ENCODE measurements at places on chromosomes 1 and 21.

GRCh38 chr1:89022167-89022959 lies at the start of gene GBP3:
TSS of gene GBP3 (minus strand) at chr1:89022866. CDS start at chr1:89020721, 2,145 bp downstream.
- DNase-seq = no peak

- no peak for DNase-seq
Observed at GRCh38 chr1:154852845-154853244, 17.2 kb downstream of the KCNN3 start.

DNA sequence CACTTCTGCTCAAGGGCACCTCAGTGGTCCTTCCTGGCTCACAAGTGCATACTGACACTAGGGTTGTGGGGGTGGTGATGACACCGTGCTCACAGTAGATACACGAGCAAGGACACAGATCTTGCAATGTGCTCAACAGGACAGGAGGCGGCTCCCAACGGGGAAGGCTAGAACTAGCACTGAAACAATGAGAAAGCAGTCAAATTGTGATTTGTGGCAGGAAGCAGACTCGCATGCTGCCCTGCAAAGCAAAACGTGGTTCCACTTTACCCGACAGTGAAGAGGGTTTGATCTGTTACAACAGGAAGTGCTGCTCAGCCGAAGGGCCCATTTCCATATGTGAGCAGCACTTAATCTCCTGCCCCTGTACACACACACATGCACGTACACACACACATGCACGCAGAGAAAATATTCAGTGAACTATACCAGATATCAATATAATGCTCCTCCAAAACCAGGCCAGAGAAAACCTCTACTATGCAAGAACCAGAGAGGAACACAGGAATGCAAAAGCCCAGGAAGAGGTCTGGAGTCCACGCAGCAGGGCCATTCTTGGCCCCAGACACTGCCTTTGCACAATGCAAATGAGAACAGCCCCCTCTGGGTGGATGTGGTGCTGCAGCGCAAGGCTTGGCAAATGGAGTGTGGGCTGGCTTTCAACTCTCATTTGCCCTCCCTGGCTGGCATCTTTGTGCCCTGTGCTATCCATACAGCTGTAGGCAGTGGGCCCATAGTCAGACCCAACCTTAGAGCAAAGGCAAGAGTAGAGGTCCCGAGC lies 47.1 kb downstream of the KANK4 start:
- peak; percentile 36 for DNase-seq

DNA sequence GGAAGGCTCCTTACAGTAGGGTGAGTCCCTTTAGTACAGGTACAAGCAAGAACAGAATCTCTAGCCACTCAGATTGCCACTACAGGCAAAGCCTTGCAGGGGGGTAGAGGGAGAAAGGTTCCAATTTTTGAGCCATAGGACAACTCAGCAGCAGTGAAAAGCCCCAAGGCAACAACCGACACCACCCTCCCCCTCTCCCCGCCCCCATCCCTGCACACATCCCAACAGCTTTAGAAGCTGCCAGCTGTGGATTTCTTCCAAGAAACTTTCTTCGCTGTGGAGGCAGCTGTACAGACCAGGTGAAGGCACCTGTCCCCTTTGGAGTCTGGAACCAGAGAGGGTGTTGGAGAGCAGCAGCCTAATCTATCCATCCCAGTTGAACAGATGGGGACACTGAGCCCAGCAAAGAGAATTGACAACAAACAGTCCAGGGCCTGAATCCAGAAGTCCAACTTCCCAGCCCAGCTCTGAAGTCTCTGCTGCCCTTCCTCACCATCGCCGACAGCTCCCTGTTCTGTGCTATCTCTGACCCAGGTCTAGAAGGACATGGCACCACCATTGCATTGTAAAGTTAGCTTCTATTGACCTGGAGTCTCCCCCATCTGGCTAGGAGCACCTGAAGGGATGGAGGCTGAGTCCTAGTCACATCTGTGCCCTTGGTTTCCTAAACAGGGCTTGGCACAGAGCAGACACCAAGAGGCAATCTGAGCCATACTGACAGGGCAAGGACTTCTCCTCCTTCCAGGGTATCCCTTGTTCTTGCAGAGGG lies 2.2 kb downstream of the TENT5B start:
- no peak for DNase-seq

GRCh38 chr1:201476670-201477344 lies 7.8 kb upstream of the PHLDA3 start:
- DNase-seq = no peak

GRCh38 chr1:1082239-1082775 lies 8.2 kb upstream of the RNF223 start:
- DNase-seq = peak; percentile 10

DNA sequence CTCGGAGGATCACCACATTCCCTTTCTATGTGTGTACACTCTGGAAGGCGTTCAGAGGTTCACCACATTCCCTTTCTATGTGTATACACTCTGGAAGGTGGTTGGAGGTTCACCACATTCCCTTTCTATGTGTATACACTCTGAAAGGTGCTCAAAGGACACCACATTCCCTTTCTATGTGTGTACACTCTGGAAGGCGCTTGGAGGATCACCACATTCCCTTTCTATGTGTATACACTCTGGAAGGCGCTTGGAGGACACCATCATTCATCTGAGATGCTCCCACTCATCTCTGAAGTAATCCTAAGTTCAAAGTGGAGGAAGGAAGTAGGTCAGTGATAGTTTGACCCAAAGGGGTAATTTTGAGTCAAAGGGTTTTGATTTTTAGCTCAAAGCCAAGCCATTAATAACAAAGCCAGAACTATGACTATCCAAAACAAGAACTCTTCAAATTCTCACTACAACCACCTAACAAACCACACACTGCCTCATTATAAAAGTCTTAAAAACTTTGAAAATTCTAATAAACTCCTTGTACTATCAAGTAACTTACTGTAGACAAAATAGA lies 32.9 kb downstream of the NRIP1 start:
- no peak for DNase-seq

GRCh38 chr21:15197696-15198095 lies 132.9 kb upstream of the NRIP1 start:
- no peak for DNase-seq

- DNase-seq = peak; percentile 41
Observed at GRCh38 chr1:8970870-8971337, 25.2 kb downstream of the CA6 start.

DNA sequence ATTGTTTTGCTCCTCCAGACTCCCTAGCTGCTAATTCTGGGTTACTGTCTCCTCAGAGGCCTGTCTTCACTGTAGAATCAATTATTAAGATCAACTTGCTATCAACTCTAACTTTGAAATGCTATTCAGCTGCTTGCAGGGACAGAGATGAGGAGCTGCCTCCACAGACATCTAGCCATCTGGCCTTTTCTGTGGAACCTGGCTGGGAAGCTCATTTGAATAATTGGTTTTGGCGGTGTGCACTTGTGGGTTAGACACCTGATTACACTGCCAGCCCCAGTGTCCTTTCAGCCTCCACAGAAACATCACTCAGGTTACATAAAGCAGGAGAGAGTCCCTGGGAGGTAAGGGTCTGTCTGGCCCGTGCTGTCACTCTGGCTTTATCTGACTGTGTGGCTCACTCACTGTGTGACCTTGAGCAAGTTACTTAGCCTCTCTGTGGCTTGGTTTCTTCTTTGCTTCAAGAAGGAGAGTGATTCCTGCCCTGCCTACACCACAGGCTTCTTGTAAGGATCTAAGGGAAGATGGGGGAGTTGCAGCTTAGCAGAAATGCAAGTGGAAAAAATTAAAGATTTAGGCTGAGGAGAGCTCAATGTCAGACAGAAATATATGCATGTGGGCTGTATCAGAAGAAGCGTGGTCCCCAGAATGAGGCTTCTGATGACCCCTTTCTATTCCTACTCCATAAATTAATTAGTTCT lies 131.6 kb downstream of the BEND5 start:
- DNase-seq = no peak

- DNase-seq = no peak
Observed at GRCh38 chr1:55321942-55322341, 106.8 kb upstream of the USP24 start.

DNA sequence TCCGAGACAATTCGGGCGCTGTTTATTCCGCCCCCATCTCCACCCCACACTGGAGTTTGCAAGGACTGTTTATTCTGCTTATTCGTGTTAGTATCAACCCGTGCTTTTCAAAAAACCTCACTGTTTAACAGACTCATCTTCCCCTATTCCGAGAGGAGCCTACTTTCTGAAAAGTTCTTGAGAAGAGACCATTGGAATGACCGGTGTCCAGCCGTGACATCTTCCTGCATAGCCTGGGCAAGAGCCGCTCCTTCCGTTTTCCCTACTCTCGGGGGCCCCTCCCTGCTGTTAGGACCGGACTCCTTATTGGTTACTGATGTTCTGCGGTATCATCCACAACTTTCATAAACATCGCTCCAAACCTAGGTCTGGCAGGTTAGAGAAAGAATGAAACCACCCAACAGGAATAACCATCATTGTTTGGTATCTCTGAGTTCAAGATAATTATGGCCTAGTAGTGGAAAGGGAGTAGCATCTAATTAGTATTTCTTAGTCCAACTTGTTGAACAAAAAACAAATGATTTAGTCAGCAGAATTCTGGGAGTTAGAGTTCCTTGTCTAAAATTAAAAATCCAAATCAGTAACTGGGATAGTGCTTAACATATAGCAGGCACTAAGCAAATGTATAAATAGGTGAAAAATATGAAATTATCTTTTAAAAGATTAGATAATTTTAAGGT lies 837 bp downstream of the STXBP3 start:
- peak; percentile 66 for DNase-seq

DNA sequence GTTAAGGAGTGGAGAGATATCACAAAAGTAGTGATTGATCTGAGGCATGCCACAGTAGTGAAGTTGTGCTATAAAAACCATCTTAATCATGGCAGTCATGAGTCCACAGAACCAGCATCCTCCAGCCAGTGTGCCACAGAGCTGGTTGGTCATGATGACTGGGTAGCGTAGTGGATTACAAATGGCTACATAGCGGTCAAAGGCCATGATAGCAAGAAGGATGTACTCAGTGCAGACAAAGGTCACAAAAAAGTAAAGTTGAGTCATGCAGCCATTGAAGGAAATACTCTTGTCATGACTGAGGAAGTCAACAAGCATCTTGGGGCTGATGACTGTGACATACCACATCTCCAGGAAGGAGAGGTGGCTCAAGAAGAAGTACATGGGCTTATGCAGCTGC lies 6.7 kb downstream of the OR6Y1 start:
- DNase-seq = no peak
